Stimulated activated CD4-positive, alpha-beta T cell treated with anti-CD3 and anti-CD28 coated beads, Interleukin-4, amount 100 ng/mL, for 4 hours (primary cell): ENCODE measurements at places on chromosomes 7 and 10.

GRCh38 chr7:92781117-92781720 lies 55.2 kb downstream of the CDK6 start:
- DNase-seq = no peak

DNA sequence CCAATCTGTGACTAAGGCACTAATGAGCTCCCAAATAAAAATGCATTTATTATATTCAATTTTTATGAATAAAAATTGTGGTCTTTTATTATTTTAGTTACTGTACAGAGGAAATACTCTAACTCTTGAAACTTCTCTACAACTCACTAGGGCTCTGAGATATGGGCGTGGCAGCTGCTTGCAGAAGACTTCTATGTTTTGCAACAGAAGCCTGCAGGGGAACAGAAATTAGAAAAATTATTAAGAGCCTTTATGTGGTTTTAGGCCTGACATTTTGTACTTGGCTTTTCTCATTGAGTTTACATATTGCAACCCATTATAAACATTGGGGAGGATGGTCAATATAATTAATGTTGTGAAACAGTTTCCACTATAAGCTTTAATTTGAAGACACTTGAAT lies 581.4 kb downstream of the TNS3 start:
- DNase-seq = no peak

DNA sequence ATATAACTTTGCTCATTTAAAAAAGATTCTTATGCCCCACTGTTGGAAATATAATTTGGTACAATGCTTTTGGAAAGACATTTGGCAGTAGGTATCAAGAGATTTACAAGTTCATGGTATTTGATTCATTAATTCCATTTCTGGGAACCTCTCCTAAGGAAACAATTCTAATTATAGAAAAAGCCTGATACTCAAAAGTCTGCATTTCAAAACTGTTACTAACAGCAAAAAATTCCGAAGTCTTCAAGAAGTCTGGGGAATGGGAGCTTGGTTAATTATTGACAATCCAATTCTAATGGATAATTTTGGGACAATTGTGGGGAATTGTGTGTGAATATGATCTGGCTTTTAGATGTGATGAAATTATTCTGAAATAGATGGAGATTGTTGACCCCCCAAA lies 59.6 kb downstream of the HDAC9 start:
- DNase-seq = no peak

GRCh38 chr7:94907811-94908322 lies 473 bp downstream of the PPP1R9A start:
- no peak for DNase-seq

- DNase-seq = no peak
Measured at GRCh38 chr7:34242391-34242790, 337.1 kb downstream of the BMPER start.

DNA sequence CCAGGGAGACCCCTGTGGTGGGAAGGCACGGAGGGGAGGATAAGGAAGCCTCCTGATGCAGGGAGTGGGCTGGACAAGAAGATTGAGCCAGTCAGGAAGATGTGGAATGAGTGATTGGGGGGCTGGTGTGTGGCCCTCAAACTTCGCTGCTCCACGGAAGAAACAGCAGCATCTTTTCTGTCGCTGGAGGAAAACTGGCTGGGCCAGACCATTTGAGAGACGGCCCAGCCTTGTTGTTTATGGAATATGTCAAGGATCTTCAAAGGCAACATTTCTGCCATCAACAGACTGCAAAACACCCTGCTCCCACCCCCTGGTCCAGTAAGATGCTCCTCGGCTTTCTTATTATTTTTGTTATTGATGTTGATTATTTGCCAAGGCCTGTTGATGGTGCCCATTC lies 29.4 kb downstream of the PALD1 start:
- no peak for DNase-seq

GRCh38 chr10:33573606-33574005 lies 239.1 kb upstream of the NRP1 start:
- DNase-seq = no peak

DNA sequence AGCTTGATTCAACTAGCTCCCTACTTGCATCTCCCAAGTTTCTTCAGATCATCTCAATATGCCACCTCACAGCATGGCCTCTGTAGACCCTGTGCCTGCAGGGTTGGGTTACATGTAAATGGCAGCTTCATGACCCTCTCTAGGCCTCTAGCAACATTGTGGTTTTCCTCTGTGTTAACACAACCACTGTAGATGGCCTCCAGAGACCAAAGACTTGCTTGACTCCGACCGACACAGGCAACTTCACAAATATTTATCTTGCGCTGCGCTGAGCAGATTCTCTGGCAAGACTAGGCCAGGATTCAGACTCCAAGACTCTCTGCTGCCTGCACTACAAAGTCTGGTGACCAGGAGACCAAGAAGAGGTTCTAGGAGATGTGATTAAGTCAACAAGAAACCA lies 75.9 kb downstream of the CNOT4 start:
- no peak for DNase-seq

DNA sequence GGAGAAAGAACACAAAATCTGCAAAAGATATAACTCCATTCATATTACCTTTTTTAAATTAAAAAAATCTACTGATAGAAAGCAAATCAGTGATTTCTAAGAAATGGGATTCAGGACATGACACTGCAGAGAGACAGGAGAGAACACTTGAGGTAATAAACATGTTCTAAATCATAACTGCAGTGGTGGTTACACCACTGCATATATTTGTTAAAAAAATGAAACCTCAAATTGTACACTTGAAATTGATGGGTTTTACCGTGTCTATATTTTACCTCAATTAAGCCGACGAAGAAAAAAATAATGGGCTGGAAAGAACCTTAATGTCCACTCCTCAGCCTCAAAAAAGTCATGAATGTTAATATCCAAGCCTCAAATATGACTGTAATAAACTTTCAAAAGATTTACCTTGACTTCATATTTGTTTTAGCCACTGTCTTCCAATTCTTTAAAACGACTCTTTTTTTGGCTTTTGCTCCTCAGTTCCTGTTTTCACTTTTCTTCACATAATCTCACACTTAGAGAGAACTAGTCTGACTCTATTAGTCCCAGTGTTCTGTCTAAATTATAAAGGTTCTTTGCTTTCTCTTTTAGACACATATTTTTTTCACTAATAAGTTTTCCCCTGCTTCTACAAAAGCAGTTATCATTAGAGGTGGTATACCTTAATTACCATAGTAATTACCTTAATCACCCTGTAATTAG lies 502.4 kb downstream of the GRM8 start:
- no peak for DNase-seq
